ENCODE measurements at places on chromosomes 11 and 22. TPM values are rescaled to one million over a fixed set of nuclear protein-coding genes. Genes with fewer than 3 reads are reported as not detected.

DNA sequence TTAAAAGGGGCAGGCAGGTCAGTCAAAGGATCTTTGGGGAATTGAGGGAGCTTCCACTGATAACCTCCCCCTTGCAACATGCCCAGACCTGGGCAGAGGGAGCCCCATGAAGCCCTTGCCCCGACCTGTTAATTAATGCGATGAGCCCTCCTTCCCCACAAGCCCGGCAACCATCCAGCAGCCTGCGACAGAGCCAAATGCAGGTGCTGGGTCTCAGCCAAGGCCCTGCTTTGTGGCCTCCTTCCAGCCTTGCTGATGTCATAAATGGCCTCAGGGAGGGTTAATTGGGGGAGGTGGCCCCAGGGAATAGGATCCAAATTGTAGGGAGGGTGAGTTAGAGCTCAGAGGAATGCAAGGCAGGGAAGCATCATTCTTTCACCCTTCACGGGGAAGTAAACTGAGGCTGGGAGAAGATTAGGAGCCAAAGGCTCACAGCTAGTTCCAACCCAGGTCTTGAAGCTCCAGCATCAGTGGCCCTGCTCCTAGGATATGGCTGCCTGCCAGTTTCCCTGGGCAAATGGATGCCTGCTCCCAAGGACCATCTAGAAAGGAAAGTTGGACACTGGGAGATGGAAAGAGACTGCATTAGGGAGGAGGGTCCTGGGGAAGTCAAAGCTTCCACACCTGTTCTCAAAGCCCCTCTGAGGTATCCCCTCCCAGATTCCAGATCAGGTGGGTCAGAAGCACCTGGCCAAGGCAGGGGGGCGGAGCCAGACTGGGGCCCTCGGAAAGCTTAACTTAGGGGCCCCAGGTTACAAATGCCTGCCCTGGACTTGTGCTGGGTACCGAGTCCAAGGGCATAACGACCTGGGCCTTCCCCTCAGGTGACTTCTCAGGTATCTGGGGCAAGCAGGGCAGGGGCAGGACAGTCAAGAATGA is 34.1 kb downstream of the LMO1 start:
- H3K4me3 ChIP-seq, result no peak overlapping the region
- H3K36me3 ChIP-seq, result no peaks in the 10 kb centered on the region
- no peak overlapping the region for H3K27ac ChIP-seq
- DNase-seq, result peak; percentile 61

GRCh38 chr11:719214-720016 is 13.4 kb downstream of the EPS8L2 start:
- no peak overlapping the region for H3K27ac ChIP-seq
- no peak overlapping the region for H3K4me3 ChIP-seq
- H3K27me3 ChIP-seq, result peaks cover 26% of the 10 kb centered on the region

DNA sequence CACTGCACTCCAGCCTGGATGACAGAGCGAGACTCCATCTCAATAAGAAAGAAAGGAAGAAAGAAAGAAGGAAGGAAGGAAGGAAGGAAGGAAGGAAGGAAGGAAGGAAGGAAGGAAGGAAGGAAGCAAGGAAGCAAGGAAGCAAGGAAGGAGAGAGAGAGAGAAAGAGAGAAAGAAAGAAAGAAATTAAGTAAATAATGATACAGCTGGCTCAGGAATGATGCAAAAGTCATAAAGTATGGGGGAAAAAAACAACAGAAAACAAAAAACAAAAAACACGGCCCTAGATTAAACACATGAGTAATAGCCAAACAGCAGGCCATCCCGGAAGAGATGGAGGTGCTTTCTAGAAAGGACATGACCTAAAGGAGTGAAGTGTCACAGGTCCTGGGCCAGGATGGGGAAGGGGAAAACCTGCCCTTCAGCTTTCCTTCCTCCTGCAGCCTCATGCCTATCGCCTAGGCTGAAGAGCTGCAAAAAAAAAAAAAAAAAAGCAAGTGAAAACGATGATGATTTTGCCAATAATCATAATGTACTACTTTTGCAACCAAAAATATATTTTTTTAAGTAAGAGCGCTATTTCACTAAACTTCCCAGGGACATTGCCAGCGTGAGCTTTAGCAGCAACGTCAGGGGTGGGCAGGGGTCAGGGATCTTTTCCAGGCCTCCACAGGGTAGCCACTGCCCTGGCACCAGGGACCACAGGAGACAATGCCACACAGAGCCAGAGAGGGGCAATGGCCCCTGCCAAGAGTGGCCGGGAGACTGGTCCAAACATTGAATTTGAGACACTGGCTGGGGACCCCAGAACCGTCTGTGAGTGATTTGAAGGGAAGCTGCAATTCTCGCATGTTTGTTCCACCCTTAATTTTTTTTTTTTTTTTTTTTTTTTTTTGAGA is 28.2 kb upstream of the TMPRSS4 start:
- no peak overlapping the region for H3K4me3 ChIP-seq
- no peaks in the 10 kb centered on the region for H3K36me3 ChIP-seq
- H3K27ac ChIP-seq, result no peak overlapping the region
- H3K4me1 ChIP-seq, result peaks cover 4% of the 10 kb centered on the region
- no peaks in the 10 kb centered on the region for H3K27me3 ChIP-seq
- DNase-seq, result no peak

DNA sequence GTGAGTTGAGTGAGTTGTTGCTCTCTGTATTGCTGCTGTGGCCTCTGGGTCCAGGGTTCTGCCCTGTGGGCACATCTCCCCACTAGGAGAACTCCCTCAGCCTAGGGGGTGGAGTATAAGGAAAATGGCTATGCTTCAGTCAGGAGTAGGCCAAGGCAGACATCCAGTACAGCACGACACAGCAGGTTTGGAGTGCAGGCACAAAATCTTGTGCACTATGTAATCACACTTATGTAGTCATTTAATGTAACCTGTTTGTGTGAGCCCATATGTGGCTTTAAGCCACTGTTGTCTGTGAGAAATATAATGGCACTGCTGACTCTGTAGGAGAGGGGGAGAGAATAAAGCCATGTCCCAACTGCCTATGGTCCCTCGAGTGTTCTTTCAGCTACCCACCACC is 90.1 kb downstream of the CCDC83 start:
- H3K4me3 ChIP-seq, result no peak overlapping the region
- peaks cover 25% of the 10 kb centered on the region for H3K4me1 ChIP-seq
- no peaks in the 10 kb centered on the region for H3K36me3 ChIP-seq
- H3K27me3 ChIP-seq, result no peaks in the 10 kb centered on the region

- H3K27me3 ChIP-seq, result no peaks in the 10 kb centered on the region
- H3K27ac ChIP-seq, result no peak overlapping the region
- H3K4me1 ChIP-seq, result no peaks in the 10 kb centered on the region
- H3K36me3 ChIP-seq, result no peaks in the 10 kb centered on the region
Measured at GRCh38 chr22:27057717-27058116, 400.3 kb downstream of the MIAT start.

- peaks cover 5% of the 10 kb centered on the region for H3K27me3 ChIP-seq
- H3K36me3 ChIP-seq, result no peaks in the 10 kb centered on the region
- no peak overlapping the region for H3K4me3 ChIP-seq
- peak; percentile 70 for DNase-seq
Measured at GRCh38 chr11:114031967-114032320, 27.6 kb upstream of the ZBTB16 start.

GRCh38 chr22:17639247-17639741 is 737 bp downstream of the BCL2L13 start:
- H3K36me3 ChIP-seq, result peaks cover 3% of the 10 kb centered on the region
- H3K27me3 ChIP-seq, result no peaks in the 10 kb centered on the region
- no peak for DNase-seq
- peak overlapping the region; percentile 76 for H3K4me3 ChIP-seq
- H3K4me1 ChIP-seq, result peaks cover 19% of the 10 kb centered on the region
- H3K27ac ChIP-seq, result peak overlapping the region; percentile 100

DNA sequence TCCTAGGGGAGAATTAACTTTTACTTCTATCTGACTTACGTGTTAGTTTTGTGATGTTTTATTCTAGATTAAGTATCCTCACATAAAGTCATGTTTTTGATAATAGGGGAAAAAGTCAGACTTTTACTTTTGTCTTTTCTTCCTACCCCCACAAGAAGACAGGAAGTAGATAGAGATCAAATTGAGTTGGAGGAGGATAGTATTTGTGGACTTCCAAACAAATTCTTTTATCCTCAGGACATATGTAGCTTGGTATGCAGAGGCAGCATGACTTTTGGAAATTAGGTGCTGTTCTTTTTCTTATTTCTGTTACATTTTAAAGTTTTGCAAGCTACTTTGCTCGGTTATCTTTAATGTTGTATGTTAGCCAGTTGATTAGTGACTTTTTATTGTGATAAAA is 61.4 kb downstream of the MTMR3 start:
- H3K36me3 ChIP-seq, result no peaks in the 10 kb centered on the region
- H3K4me3 ChIP-seq, result no peak overlapping the region
- H3K27me3 ChIP-seq, result no peaks in the 10 kb centered on the region
- H3K4me1 ChIP-seq, result peaks cover 20% of the 10 kb centered on the region
- no peak for DNase-seq

GRCh38 chr11:81286550-81286949 is 1447.1 kb downstream of the FAM181B start:
- H3K27me3 ChIP-seq, result no peaks in the 10 kb centered on the region
- H3K27ac ChIP-seq, result no peak overlapping the region
- no peaks in the 10 kb centered on the region for H3K4me1 ChIP-seq

DNA sequence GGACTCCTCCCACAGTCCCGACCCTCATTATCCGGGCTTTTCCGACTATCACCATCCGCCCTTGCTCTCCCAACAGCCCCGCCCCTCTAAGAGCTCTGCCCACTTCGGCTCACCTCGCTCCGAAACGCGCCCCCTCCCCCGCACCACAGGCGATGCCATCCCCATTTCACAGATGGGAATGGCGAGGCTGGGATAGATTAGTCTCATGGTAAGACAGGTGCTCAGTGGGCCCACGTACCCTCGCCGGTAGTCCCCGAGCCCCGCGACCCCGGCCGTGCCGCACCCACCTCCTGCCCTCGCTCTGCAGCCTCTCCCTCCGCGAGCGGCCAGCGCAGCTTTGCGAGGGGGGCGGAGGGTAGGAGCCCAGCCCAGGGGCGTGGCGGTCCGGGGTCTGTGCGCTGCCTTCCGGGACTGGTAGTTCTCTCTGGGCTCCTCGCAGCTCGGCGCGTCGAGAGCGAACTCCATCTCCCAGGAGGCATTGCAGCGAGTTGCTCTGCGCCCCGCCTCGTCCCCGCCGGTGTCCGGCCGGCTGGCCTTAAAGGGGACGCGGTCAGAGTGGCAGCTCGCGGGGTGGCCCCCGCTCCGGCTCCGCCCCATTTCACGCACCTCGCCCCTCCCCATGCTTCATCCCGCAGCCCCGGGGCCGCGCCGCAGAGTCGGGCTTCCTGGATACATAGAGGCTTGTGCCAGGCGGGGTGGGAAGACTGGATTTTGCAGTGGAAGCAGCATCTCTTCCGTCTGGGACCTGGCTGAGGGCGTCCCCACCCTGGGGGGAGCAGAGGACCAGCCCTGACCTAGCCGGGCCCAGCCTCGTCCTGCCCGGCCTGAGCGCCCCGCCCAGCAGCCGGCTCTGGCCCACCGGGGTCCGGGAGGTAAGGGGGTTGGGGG is at the start of the genes KCTD21 and USP35:
KCTD21 (minus strand) TSS at position 341 of the 888 bp plus-strand sequence. CDS start 14,072 bp downstream, outside the sequence.
USP35 (plus strand) TSS at position 634 of the 888 bp plus-strand sequence. CDS start 7,327 bp downstream, outside the sequence.
- H3K27ac ChIP-seq, result peak within 1 kb of the TSS; percentile 81
- peaks cover 39% of the 10 kb centered on the region for H3K4me1 ChIP-seq
- H3K4me3 ChIP-seq, result peak within 1 kb of the TSS; percentile 95
- no peaks in the 10 kb centered on the region for H3K36me3 ChIP-seq

GRCh38 chr11:9777066-9777465 is 113.2 kb downstream of the SWAP70 start:
- no peak overlapping the region for H3K4me3 ChIP-seq
- no peaks in the 10 kb centered on the region for H3K4me1 ChIP-seq
- DNase-seq, result no peak
- no peaks in the 10 kb centered on the region for H3K27me3 ChIP-seq
- no peak overlapping the region for H3K27ac ChIP-seq

GRCh38 chr22:44735518-44736428 is 16.6 kb upstream of the ARHGAP8 start:
- H3K27me3 ChIP-seq, result no peaks in the 10 kb centered on the region
- H3K27ac ChIP-seq, result no peak overlapping the region
- H3K4me3 ChIP-seq, result no peak overlapping the region
- H3K36me3 ChIP-seq, result no peaks in the 10 kb centered on the region

DNA sequence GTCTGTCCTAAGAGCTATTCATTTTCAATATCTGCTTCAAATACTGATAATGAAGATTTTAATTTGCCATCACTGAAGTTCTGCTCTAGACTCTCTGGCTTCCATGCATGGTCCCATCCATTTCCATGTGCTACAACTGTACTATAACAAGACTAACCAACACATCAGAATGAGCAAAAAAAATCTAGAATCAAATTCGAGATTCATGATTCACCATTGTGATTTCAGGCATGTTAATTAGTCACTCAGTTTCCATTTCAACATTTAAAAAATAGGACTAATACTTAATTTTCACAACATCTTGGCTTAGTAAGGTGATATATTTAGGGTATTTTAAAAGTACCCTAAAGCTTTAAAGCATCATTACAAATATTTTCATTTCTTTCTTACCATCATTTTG is 22.8 kb downstream of the PICALM start:
- H3K4me3 ChIP-seq, result no peak overlapping the region
- peaks cover 82% of the 10 kb centered on the region for H3K4me1 ChIP-seq
- DNase-seq, result no peak
- no peaks in the 10 kb centered on the region for H3K36me3 ChIP-seq
- no peaks in the 10 kb centered on the region for H3K27me3 ChIP-seq

GRCh38 chr11:86637988-86638387 is 34.4 kb downstream of the ME3 start:
- no peak overlapping the region for H3K27ac ChIP-seq
- no peaks in the 10 kb centered on the region for H3K4me1 ChIP-seq
- H3K36me3 ChIP-seq, result no peaks in the 10 kb centered on the region
- DNase-seq, result no peak

DNA sequence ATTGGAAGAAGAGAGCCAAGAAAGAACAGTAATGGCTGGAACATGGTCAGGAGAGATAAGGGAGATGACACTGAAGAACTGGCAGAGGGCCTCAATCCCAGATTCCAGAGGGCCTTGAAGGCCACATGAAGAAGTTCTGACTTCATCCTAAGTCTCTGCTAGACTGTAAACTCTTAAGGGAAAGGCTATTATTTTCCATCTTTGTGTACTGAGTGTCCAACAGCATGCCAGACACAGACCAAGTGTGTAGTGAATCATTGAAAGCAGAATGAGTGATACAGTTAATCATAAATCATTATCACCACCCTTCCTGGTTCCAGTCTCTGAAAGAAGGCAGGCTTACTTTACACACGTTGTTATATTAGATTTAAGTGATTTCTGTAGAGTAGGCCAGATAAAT is 185.3 kb upstream of the C11orf87 start:
- no peak overlapping the region for H3K4me3 ChIP-seq
- no peaks in the 10 kb centered on the region for H3K4me1 ChIP-seq
- no peak overlapping the region for H3K27ac ChIP-seq
- H3K36me3 ChIP-seq, result no peaks in the 10 kb centered on the region

Gene OR52A1
- total RNA-seq, result not detected

Gene OR51E2
- not detected for total RNA-seq

Gene CCDC116
- 0.69 TPM for total RNA-seq

Gene SLC43A3
- 117 TPM for total RNA-seq

Gene TMEM45B
- total RNA-seq, result 16.4 TPM

Gene TMPRSS4
- 3.0 TPM for total RNA-seq

Gene SHANK3
- total RNA-seq, result 59.9 TPM

Gene MIOX
- total RNA-seq, result not detected
